Cortex of kidney (tissue), 1 donor: ENCODE measurements at places on chromosomes 3 and 15.

- DNase-seq: no peak
Measured at GRCh38 chr3:191521055-191521454, 60.1 kb downstream of the PYDC2 start.

DNA sequence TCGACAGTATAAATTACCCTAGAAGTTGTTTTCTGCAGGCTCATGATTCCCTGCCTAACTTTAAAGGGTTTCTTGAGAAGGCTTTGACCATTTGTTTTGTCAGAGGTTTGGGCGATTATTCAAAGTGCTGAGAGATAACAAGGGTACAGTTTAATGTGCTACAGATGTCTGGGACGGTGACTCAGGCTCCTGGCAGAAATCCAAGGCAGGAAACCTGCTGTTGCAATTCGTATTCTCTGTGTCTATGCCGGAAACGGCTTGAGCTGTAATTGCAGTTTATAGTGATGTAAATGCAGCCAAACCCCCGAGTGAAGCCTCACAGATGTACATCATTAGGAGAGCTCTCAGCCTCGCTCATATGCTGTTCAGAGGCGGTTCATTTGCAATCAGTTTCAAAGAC, 65.6 kb downstream of the SYNPR start:
- no peak for DNase-seq

DNA sequence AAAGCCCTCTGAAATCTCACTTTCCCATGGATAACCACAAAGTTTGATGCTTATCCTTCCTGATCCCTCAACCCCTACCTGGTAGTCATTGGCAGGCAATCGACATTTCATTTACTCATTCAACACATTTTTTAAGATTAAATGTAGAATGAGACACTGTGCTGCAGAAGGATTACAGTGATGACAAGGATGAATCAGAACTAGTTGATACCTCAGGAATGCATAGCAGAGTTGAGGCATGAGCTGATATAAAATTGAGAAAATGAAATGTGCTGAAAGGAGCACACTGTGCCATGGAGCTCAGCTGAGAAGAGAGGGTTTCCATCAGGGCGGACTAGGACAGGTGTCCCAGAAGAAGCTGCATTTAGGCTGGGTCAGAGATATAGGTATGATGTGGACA, 48.9 kb upstream of the ACTL6A start:
- no peak for DNase-seq

GRCh38 chr3:188948281-188948996, 223.3 kb upstream of the TPRG1 start:
- no peak for DNase-seq

DNA sequence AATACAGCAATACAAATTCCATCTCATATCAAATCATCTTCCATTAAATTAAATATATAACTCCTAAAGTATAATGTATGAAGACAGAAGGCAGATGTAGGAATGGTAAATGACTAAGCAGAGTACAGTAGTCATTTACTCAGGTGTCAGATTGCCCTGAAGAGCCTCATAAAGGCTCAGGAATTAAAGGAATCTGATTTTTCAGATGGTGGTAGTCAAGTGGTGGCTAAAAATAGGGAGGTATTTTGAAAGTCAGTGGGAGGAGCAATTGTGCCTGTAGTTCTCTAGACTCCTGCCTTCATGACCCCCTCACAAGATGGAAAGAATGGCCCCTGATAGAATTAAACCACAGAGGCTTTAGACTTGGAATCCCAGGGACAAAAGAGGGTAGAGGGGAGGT, 142.7 kb upstream of the SYNPR start:
- no peak for DNase-seq

GRCh38 chr3:171956705-171957104, 82.7 kb upstream of the FNDC3B start:
- DNase-seq: no peak
